ENCODE measurements at places on chromosomes 3 and 15.

- peak; percentile 31 for DNase-seq
Measured at GRCh38 chr3:52606373-52607085, 70.1 kb downstream of the UQCC5 start.

GRCh38 chr3:127000119-127000518 lies 17.2 kb downstream of the PLXNA1 start:
- DNase-seq = no peak

- DNase-seq = no peak
Measured at GRCh38 chr3:81579744-81580143, 181.7 kb downstream of the GBE1 start.

- DNase-seq = no peak
Measured at GRCh38 chr3:50649451-50649931, 25.2 kb upstream of the DOCK3 start.

GRCh38 chr15:59569477-59569876 lies 42.1 kb upstream of the GCNT3 start:
- DNase-seq = no peak

DNA sequence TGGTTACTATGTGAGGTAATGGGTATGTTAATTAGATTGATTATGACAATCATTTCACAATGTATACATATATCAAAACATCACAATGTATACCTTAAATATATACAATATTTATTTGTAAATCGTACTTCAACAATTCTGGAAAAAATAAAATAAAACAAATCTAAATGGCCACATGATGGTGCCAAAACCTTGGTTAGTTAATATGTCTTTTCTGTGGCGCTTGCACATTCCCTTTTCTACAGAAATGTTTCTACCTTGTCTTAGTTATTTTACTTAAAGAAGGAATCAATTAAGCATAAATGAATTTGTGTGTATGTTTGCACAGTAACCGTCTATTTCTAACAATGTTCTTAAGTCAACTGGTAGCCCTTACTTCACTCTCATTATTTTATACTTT lies 53.4 kb downstream of the OXSM start:
- peak; percentile 35 for DNase-seq

- no peak for DNase-seq
Measured at GRCh38 chr3:188533172-188533571, 379.2 kb downstream of the LPP start.

GRCh38 chr3:66128623-66129022 lies 89.9 kb upstream of the MAGI1 start:
- no peak for DNase-seq

GRCh38 chr15:92091155-92091734 lies 237.7 kb downstream of the SLCO3A1 start:
- no peak for DNase-seq

GRCh38 chr3:57518276-57518915 lies 25.7 kb downstream of the DNAH12 start:
- DNase-seq = peak; percentile 65

DNA sequence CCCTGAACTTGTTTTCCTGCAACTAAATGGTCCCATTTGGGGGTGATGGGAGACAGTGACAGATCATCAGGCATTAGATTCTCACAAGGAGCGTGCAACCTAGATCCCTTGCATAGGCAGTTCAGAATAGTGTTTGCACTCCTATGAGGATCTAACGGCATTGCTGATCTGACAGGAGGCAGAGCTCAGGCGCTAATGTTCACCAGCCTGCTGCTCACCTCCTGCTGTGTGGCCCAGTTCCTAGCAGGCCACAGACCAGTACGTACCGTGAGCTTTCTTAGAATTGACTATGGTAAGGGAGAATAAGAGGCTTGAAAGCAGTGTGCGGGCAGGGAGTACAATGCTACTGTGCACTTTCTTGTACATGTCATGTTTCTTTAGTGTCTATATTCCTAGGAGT lies 17.6 kb upstream of the PLA2G4E start:
- no peak for DNase-seq

DNA sequence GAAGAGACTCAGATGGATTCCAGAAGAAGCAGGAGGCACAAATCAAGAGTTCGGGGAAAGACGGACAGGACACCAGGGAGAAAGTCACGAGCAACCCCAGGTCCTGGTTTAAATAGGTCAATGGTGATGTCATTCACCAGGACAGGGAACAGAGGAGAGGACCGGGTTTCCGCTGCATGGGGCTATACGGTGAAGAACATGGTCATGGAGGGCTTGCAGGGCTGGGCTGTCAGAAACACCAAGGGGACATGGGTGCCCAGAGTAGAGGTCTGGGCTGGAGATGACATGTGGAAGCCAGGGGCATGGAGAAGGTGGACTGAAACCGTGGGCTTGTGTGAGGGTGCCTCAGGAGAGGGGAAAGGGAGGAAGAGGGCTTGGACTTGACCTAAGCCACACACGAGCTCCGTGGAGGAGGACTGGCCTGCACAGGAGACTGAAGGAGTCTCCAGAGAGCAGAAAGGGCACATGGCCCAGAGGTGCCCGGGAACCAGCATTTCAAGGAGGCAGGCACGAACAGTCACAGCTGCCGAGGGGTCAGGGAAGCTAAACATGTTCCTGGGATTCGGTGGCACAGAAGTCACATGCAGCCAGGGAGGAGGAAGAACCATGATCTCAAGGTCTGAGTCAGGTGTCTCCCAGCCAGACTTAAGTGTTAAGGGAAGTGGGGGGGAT lies 54.2 kb upstream of the RPL32 start:
- DNase-seq = no peak

DNA sequence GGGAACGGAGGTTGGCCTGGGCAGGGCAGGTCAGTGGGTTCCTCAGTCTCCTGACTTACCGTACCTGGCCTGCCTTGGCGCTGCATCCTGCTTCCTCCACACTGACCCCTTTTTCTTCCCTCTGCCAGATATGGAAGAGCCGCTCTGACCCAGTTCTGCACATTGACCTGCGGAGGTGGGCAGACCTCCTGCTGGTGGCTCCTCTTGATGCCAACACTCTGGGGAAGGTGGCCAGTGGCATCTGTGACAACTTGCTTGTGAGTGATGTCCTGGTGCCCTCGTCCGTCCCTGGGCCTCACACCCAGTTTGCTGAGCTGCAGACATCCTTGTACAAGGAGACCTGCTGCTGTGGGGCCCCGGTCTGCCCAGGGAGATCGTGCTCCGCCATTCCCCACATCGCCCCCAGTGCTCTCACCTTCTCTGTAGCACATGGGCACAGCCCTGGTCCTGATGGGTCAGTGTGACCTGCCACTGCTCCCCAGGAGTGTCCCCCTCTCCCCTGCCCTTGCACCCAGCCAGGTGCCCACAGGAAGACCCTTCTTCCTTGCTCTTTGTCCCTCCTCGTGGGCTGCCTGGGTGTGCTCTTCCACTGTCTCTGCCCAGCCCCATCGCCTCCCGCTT lies 21.0 kb downstream of the PPCDC start:
- DNase-seq = no peak

DNA sequence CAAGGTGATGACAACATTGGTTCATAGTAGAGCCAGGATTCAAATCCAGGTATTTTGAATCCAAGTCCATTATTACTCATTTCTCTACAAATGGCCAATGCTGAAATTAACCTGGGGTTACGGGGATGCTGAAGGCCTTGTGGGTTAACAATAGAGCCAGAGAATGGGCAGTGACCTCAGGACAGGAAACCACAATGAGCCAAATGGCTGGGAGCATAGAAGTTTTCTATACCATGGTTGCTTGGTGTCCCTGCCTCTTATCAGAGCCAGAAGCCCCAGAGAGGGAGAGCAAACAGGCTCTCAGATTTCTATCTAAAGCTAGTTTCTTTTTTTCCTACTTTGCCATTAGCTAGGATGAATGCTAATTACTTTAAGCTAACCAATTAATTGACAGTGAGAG lies 82.3 kb downstream of the TNIK start:
- DNase-seq = no peak

DNA sequence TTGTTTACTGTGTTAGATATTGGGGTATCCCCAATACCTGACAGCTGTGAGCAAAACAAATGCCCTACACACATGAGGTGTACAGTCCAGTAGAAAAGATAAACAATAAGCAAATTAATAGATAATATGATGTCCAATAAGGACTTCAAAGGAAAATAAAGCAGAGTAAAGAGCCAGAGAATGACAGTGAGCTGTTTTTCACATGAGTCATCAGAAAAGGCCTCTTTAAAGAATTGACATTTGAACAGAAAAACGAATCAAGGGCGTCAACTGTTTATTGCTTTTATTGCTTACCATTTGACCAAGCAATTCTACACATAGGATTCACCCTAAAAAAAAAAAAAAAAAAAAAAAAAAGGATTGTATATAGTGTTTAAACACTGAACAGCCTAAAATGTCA lies 96.6 kb upstream of the FLNB start:
- DNase-seq = no peak

GRCh38 chr3:48318713-48319468 lies 14.6 kb downstream of the SPINK8 start:
- no peak for DNase-seq

GRCh38 chr15:96801576-96802150 lies 471.2 kb downstream of the NR2F2 start:
- DNase-seq = no peak

- DNase-seq = no peak
Measured at GRCh38 chr15:31341496-31342195, 15.0 kb downstream of the KLF13 start.

DNA sequence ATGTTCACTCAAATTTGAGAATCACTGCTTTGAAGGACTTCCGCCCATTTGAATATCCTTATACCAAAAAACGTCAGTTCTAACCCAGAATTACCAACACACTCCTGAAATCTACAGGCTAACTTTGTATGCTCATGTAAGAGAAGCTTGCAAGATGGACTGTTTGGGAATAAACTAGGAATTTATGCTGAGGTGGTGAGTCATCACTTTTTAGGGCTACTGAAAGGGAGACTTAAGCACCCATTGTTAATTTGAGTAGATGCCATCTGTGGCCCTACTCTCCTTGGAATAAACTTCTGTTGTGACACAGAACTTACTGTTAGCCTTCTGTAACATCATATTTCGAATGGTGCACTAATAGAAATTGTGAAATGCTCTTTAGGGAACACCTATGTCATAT lies 74.6 kb downstream of the FGF12 start:
- no peak for DNase-seq

- peak; percentile 34 for DNase-seq
Measured at GRCh38 chr3:52444860-52445793, at the start of gene SEMA3G. Gene SEMA3G, minus strand, starts transcription at chr3:52445103. Its CDS starts 76 bp downstream, at chr3:52445027.

All from fibroblast of the aortic adventitia (primary cell).